ENCODE measurements at places on chromosomes 7 and 10. TPM values are rescaled to one million over a fixed set of nuclear protein-coding genes. Genes with fewer than 3 reads are reported as not detected.

DNA sequence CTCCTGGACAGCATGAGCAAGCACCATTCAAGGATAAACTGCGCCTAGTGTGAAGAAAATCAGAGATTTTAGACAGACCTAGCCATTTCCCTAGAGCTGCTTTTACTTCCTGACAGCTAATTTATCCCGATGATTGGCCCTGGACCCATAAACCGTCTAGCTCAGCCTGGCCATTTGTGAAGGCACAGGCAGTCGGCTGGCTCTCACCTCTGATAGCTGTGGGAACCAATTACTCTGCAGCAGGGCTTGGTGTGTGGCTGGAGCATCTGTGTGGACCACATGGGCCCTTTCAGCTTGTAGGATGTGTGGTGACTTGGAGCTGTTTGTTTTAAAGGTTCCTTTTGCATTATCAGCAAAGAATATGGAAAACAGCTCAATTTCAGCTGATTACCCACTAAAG, 111.1 kb upstream of the NPY start:
- H3K36me3 ChIP-seq: no peaks in the 10 kb centered on the region
- no peak overlapping the region for H3K4me3 ChIP-seq
- no peaks in the 10 kb centered on the region for H3K27me3 ChIP-seq
- H3K4me1 ChIP-seq: no peaks in the 10 kb centered on the region
- no peak overlapping the region for H3K27ac ChIP-seq

GRCh38 chr10:58079461-58079860, 188.2 kb downstream of the IPMK start:
- DNase-seq: no peak
- no peaks in the 10 kb centered on the region for H3K4me1 ChIP-seq
- H3K36me3 ChIP-seq: no peaks in the 10 kb centered on the region
- no peak overlapping the region for H3K27ac ChIP-seq
- H3K27me3 ChIP-seq: no peaks in the 10 kb centered on the region

FAM25C gene
- not detected for total RNA-seq

- no peak overlapping the region for H3K27ac ChIP-seq
- no peak for DNase-seq
- no peaks in the 10 kb centered on the region for H3K36me3 ChIP-seq
- no peak overlapping the region for H3K4me3 ChIP-seq
These were observed 14.8 kb downstream of the OGDH start for GRCh38 chr7:44621034-44621749.

DNA sequence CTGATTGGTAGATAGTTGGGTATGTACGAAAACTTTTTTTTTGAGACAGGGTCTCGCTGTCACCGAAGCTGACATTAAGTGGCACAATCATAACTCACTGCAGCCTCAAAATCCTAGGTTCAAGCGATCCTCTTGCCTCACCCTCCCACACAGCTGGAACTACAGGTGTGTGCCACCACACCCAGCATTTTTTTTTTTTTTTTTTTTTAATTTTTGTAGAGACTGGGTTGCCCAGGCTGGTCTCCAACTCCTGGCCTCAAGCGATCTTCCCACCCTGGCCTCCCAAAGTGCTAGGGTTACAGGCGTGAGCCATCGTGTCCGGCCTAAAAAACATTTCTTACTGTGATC, 1.5 kb upstream of the LRRC27 start:
- H3K27me3 ChIP-seq: no peaks in the 10 kb centered on the region
- H3K4me1 ChIP-seq: no peaks in the 10 kb centered on the region

GRCh38 chr10:11147722-11148121, 130.1 kb downstream of the CELF2 start:
- no peaks in the 10 kb centered on the region for H3K27me3 ChIP-seq
- no peaks in the 10 kb centered on the region for H3K4me1 ChIP-seq
- no peak for DNase-seq
- no peak overlapping the region for H3K27ac ChIP-seq

DNA sequence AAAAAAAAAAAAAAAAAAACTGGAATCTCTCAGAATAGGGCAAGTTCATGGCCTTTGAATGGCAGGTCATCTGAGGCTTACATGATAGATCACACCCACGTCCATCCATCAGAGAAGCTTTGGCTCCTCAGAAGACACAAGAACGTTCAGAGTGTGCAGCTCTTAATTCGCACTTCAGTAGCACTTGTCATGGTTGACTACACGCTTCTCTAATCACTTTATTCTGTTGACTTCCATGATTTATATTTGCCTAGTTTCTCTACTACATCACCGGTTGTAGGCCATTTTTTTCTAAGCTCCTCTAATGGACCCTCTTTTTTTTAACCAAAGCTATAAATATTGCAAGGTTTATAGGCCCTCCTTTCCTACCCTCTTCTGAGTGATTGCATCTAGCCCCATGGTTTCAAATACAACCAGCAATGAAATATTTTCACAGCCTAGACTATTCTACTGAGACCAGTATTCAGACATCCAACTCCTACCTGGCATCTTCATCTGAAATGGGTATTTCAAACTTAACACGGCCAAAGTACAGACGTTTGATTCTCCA, 305.4 kb upstream of the CELF2 start:
- no peak overlapping the region for H3K27ac ChIP-seq
- no peak for DNase-seq
- no peaks in the 10 kb centered on the region for H3K36me3 ChIP-seq
- no peak overlapping the region for H3K4me3 ChIP-seq

- no peaks in the 10 kb centered on the region for H3K4me1 ChIP-seq
- DNase-seq: no peak
- H3K27me3 ChIP-seq: no peaks in the 10 kb centered on the region
- no peak overlapping the region for H3K4me3 ChIP-seq
- H3K27ac ChIP-seq: no peak overlapping the region
These were observed 148.4 kb downstream of the GRID1 start for GRCh38 chr10:86218160-86218559.

ASB10 gene
- total RNA-seq: not detected

- H3K27ac ChIP-seq: no peak overlapping the region
- H3K4me1 ChIP-seq: no peaks in the 10 kb centered on the region
- no peak for DNase-seq
- no peaks in the 10 kb centered on the region for H3K27me3 ChIP-seq
These were observed 93.5 kb upstream of the KIAA1217 start for GRCh38 chr10:24115403-24115802.

- DNase-seq: peak; percentile 76
- H3K4me1 ChIP-seq: peaks cover 41% of the 10 kb centered on the region
- H3K36me3 ChIP-seq: no peaks in the 10 kb centered on the region
These were observed 32.4 kb downstream of the WBP1L start for GRCh38 chr10:102775935-102776669.

PPIA gene
- 1,544 TPM for total RNA-seq

GRCh38 chr10:52597189-52597863, 175.3 kb downstream of the MBL2 start:
- DNase-seq: no peak
- no peaks in the 10 kb centered on the region for H3K4me1 ChIP-seq
- no peaks in the 10 kb centered on the region for H3K36me3 ChIP-seq
- H3K27me3 ChIP-seq: no peaks in the 10 kb centered on the region
- H3K4me3 ChIP-seq: no peak overlapping the region

GRCh38 chr10:101874252-101874651, 30.7 kb upstream of the KCNIP2 start:
- no peaks in the 10 kb centered on the region for H3K36me3 ChIP-seq
- H3K4me3 ChIP-seq: no peak overlapping the region
- DNase-seq: no peak
- H3K27ac ChIP-seq: no peak overlapping the region
- H3K4me1 ChIP-seq: no peaks in the 10 kb centered on the region
- no peaks in the 10 kb centered on the region for H3K27me3 ChIP-seq

GRCh38 chr10:14891151-14891550, 12.5 kb downstream of the SUV39H2 start:
- H3K4me1 ChIP-seq: no peaks in the 10 kb centered on the region
- H3K36me3 ChIP-seq: no peaks in the 10 kb centered on the region
- H3K27ac ChIP-seq: no peak overlapping the region
- no peak overlapping the region for H3K4me3 ChIP-seq
- no peak for DNase-seq
- H3K27me3 ChIP-seq: no peaks in the 10 kb centered on the region

FBXL15 gene
- 22.2 TPM for total RNA-seq

DNA sequence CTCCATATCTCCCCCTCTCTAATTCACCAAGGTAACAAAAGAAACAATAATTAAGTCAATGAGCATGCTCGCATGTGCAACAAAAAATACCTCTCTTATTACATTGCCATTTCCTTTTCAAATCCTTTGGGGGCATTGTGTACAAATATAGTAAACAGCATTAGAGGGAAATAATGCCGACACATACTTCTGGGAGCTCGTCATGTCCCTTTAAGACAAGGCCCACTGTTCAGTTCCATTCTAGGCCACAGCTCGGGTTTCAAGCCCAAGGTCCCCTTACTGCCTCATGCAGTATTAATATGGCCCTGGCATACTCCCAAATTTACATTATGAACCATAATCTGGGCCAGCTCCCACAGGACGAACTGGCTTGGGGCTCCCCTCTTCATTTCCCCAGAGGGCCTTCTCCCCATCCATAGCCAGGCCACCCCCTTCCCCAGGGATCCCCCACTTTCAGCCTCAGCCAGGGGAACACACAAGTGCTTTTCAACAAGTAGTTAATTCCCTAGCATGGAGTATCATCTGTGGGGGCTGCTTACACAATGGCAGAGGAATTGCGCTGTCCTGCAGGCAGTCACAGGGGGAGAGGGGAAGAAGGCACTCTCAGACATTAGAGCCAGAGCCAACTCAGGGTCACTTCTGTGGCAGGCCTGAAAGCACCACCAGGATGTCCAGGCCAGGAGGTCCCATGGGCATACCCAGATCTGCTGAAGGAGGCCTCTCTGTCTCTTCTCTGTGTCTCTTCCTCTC, 110.6 kb downstream of the KCNMA1 start:
- no peak for DNase-seq
- no peak overlapping the region for H3K27ac ChIP-seq
- H3K27me3 ChIP-seq: no peaks in the 10 kb centered on the region
- H3K4me3 ChIP-seq: no peak overlapping the region

DNA sequence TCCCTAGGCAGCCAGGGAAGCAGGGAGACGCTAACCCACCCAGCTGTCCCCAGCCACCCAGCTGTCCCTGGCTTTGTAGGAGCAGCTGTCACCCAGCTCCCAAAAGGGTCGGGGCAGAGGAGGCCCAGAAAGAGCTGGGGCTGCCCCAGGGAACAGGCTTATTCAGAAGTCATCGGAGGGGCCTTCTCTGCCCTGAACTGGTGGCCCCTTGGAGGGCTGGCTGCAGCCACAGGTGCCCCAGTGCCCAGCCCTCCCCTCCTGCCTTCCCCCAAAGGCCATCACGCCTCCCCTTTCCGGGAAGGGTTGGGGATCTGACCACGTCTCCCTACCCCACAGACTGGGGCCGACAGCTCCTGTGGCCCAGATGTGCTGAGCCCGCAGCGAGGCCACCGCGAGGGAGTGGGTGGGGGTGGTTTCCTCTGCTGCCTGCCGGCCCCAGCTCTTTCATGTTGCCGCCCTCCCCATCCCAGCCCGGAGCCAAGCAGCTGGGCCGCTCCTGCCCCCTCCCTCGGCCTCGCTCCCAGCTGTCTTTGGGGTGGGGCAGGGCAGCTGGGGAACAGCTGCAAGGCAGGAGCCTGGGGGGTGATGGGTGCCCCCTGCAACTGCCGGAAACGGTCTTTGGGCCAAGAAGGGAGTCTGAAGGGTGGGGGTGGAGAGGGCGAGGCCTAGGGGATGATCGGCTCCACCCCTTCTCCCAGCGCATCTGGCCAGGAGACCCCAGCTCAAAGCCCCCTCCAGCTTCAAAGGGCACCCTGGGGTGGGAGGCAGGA, 16.8 kb downstream of the TRIM8 start:
- H3K36me3 ChIP-seq: peaks cover 10% of the 10 kb centered on the region
- H3K4me1 ChIP-seq: peaks cover 28% of the 10 kb centered on the region
- no peak for DNase-seq
- no peaks in the 10 kb centered on the region for H3K27me3 ChIP-seq

DNA sequence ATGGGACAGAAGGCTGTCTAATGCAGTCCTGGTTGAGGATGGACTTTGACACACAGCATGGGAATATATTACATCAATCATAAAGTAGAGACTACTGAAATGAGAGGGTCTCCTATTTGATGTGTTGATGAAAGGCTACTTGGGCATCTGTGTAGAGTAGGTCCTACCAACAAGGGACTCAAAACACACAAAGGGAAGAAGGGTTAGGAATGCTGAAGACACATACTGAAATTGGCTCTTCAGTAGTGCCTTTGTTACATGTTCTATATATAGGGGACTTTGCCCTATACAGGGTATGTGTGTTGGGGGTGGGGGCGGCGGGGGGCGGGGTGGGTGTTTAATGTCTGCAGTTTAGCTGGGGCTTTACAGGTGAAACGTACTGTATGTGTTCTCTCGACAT, 7.7 kb downstream of the CUL1 start:
- no peak overlapping the region for H3K4me3 ChIP-seq
- no peak overlapping the region for H3K27ac ChIP-seq
- no peak for DNase-seq
- peaks cover 2% of the 10 kb centered on the region for H3K4me1 ChIP-seq
- H3K27me3 ChIP-seq: no peaks in the 10 kb centered on the region
- H3K36me3 ChIP-seq: no peaks in the 10 kb centered on the region

IGF2BP3 gene
- total RNA-seq: not detected

- H3K4me1 ChIP-seq: no peaks in the 10 kb centered on the region
- no peaks in the 10 kb centered on the region for H3K36me3 ChIP-seq
- H3K27ac ChIP-seq: no peak overlapping the region
- no peak for DNase-seq
- H3K4me3 ChIP-seq: no peak overlapping the region
- no peaks in the 10 kb centered on the region for H3K27me3 ChIP-seq
These were observed 53.7 kb downstream of the CAV1 start for GRCh38 chr7:116578526-116578925.

SCART1 gene
- 2.2 TPM for total RNA-seq

- H3K4me3 ChIP-seq: no peak overlapping the region
- no peak for DNase-seq
These were observed 227.7 kb downstream of the SKIDA1 start for GRCh38 chr10:21297603-21298383.

- no peak overlapping the region for H3K27ac ChIP-seq
- no peaks in the 10 kb centered on the region for H3K4me1 ChIP-seq
- no peaks in the 10 kb centered on the region for H3K36me3 ChIP-seq
- no peaks in the 10 kb centered on the region for H3K27me3 ChIP-seq
- H3K4me3 ChIP-seq: no peak overlapping the region
- no peak for DNase-seq
These were observed 15.4 kb downstream of the MMRN2 start for GRCh38 chr10:86941991-86942421.

HABP2 gene
- not detected for total RNA-seq

DNA sequence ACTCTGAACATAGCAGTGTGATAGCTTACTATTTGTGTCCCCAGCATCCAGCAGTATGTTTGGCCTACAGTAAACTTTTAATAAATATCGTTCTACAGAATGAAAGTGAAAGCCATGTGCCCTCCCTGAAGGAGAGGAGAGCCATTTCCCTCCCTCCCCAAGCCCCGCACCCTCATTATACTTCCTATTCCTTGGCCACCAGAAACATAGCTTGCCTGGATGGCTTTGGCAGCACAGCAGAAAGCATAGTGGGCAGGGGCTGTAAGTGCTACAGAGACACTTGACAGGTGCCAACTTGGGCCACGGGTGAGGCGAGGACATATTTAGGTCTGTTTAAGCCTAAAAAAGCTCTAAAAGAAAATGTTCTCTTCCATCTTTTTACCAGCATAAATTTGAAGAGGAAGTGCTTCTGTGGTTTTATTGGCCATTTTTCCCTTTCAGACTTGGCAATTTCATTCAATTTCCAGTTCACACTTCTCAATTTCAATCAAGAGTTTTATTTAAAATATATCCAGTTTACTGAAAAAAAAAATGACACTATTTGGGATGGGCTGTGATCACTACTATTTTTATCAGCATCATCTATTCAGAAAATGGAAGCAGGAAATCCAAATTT, 12.7 kb downstream of the HHEX start:
- no peak for DNase-seq
- H3K27me3 ChIP-seq: no peaks in the 10 kb centered on the region
- H3K27ac ChIP-seq: no peak overlapping the region
- H3K4me3 ChIP-seq: no peak overlapping the region
- H3K36me3 ChIP-seq: no peaks in the 10 kb centered on the region
